ENCODE measurements at places on chromosomes 6 and 20. TPM values are rescaled to one million over a fixed set of nuclear protein-coding genes. Genes with fewer than 3 reads are reported as not detected.

SLC22A1 gene
- 0.12 TPM for polyA plus RNA-seq

GHRH gene
- polyA plus RNA-seq, result not detected

PPP1R3D gene
- 1.3 TPM for polyA plus RNA-seq

RTN4IP1 gene
- 8.2 TPM for polyA plus RNA-seq

DAAM2 gene
- polyA plus RNA-seq, result 1.8 TPM

SUPT3H gene
- 14.7 TPM for polyA plus RNA-seq

SLC17A1 gene
- not detected for polyA plus RNA-seq

NQO2 gene
- 168 TPM for polyA plus RNA-seq

PDRG1 gene
- 20.1 TPM for polyA plus RNA-seq

SLC25A27 gene
- polyA plus RNA-seq, result 4.9 TPM

OR12D3 gene
- not detected for polyA plus RNA-seq

FNDC1 gene
- polyA plus RNA-seq, result 0.14 TPM

C2 gene
- 1.0 TPM for polyA plus RNA-seq

PHACTR3 gene
- 0.03 TPM for polyA plus RNA-seq

TFAP2A gene
- polyA plus RNA-seq, result 0.24 TPM

FNDC11 gene
- 8.8 TPM for polyA plus RNA-seq

TPBG gene
- polyA plus RNA-seq, result 44.1 TPM

PDE10A gene
- 1.1 TPM for polyA plus RNA-seq

NKAIN2 gene
- polyA plus RNA-seq, result 0.03 TPM

HLA-DOA gene
- polyA plus RNA-seq, result 120 TPM

USP49 gene
- polyA plus RNA-seq, result 6.9 TPM

TGM3 gene
- 0.12 TPM for polyA plus RNA-seq

POU3F2 gene
- polyA plus RNA-seq, result 0.06 TPM

SPTLC3 gene
- polyA plus RNA-seq, result 0.23 TPM

GJA10 gene
- 0.17 TPM for polyA plus RNA-seq

SLC35D3 gene
- 0.27 TPM for polyA plus RNA-seq

XKR7 gene
- 2.4 TPM for polyA plus RNA-seq

ELOVL5 gene
- polyA plus RNA-seq, result 71.4 TPM

PI3 gene
- not detected for polyA plus RNA-seq

PI16 gene
- 0.06 TPM for polyA plus RNA-seq

GSTA2 gene
- 0.05 TPM for polyA plus RNA-seq

GRM1 gene
- polyA plus RNA-seq, result 0.15 TPM

SLC35F1 gene
- 5.4 TPM for polyA plus RNA-seq

PSMB8 gene
- polyA plus RNA-seq, result 26.9 TPM

SLC17A9 gene
- polyA plus RNA-seq, result 23.5 TPM

OPRM1 gene
- polyA plus RNA-seq, result not detected

CFB gene
- polyA plus RNA-seq, result 0.09 TPM

SEL1L2 gene
- polyA plus RNA-seq, result not detected

EYA4 gene
- 0.06 TPM for polyA plus RNA-seq

NR2E1 gene
- polyA plus RNA-seq, result not detected

MUCL3 gene
- polyA plus RNA-seq, result 0.22 TPM

DEFB132 gene
- not detected for polyA plus RNA-seq

C6orf58 gene
- polyA plus RNA-seq, result not detected
